ENCODE measurements at places on chromosomes 11 and 22. TPM values are rescaled to one million over a fixed set of nuclear protein-coding genes. Genes with fewer than 3 reads are reported as not detected.

Gene CD3D
- not detected for total RNA-seq

Gene NAALAD2
- 4.2 TPM for total RNA-seq

Gene P2RY2
- 1.0 TPM for total RNA-seq

Gene INPP5J
- not detected for total RNA-seq

Gene MPPED2
- total RNA-seq = 15.7 TPM

Gene RASD2
- 1.0 TPM for total RNA-seq

Gene RCE1
- total RNA-seq = 14.1 TPM

Gene ROBO4
- total RNA-seq = 14.1 TPM

Gene PRODH
- total RNA-seq = 3.7 TPM

Gene FGF3
- not detected for total RNA-seq

Gene WNT7B
- not detected for total RNA-seq

Gene CEND1
- total RNA-seq = not detected

Gene PTPN5
- not detected for total RNA-seq

Gene KRTAP5-2
- total RNA-seq = not detected

Gene CRACR2B
- 5.7 TPM for total RNA-seq

Gene MICALL1
- total RNA-seq = 11.0 TPM

Gene IGLL5
- total RNA-seq = not detected

Gene OR52B6
- not detected for total RNA-seq

Gene INS
- not detected for total RNA-seq

Gene TRIM22
- 13.0 TPM for total RNA-seq

Gene FAT3
- total RNA-seq = 13.6 TPM

Gene LINC01488
- total RNA-seq = not detected

Gene SSTR3
- total RNA-seq = not detected

Gene UBQLN3
- total RNA-seq = 0.52 TPM

Gene GAL3ST1
- 2.6 TPM for total RNA-seq

Gene KIRREL3
- total RNA-seq = under 0.01 TPM

Gene OR4A16
- not detected for total RNA-seq

Gene CARD16
- total RNA-seq = 4.2 TPM

Gene GPHA2
- not detected for total RNA-seq

Gene APOBEC3C
- total RNA-seq = 1.6 TPM

Gene PHF21B
- total RNA-seq = 1.0 TPM

Gene C11orf52
- total RNA-seq = 0.52 TPM

Gene IGSF9B
- total RNA-seq = 4.7 TPM

Gene ROM1
- total RNA-seq = 1.6 TPM

Gene TRIM48
- not detected for total RNA-seq

Gene MUC5AC
- total RNA-seq = under 0.01 TPM

Gene NCF4
- total RNA-seq = 6.8 TPM

Gene THRSP
- 26.1 TPM for total RNA-seq

Gene UCP3
- 1.6 TPM for total RNA-seq

Gene KCNJ5
- total RNA-seq = 0.52 TPM

Gene CYB5R2
- 2.6 TPM for total RNA-seq

Gene RBFOX2
- 200 TPM for total RNA-seq

Gene RIMBP3B
- not detected for total RNA-seq
